ENCODE measurements at places on chromosomes 1 and 21. TPM values are rescaled to one million over a fixed set of nuclear protein-coding genes. Genes with fewer than 3 reads are reported as not detected.

MATN1 gene
- total RNA-seq, result 0.25 TPM

NBPF3 gene
- total RNA-seq, result 18.2 TPM

SUCO gene
- total RNA-seq, result 44.2 TPM

GUCA2A gene
- not detected for total RNA-seq

KCNJ15 gene
- not detected for total RNA-seq

CFHR4 gene
- not detected for total RNA-seq

LRRC8B gene
- 2.5 TPM for total RNA-seq

RAB7B gene
- total RNA-seq, result 7.4 TPM

CELA2B gene
- not detected for total RNA-seq

HORMAD1 gene
- not detected for total RNA-seq

MYOG gene
- not detected for total RNA-seq

FCRL5 gene
- not detected for total RNA-seq

FCRLB gene
- total RNA-seq, result 3.0 TPM

OR2T35 gene
- total RNA-seq, result not detected

MIXL1 gene
- not detected for total RNA-seq

TCHH gene
- total RNA-seq, result 0.09 TPM

FCGR2B gene
- total RNA-seq, result not detected

FAM229A gene
- 1.6 TPM for total RNA-seq

RAP1GAP gene
- total RNA-seq, result 0.09 TPM

GJA8 gene
- total RNA-seq, result not detected

LINGO4 gene
- not detected for total RNA-seq

UBE2J2 gene
- 19.9 TPM for total RNA-seq

ASPM gene
- 52.4 TPM for total RNA-seq

FCRL2 gene
- not detected for total RNA-seq

FCRL1 gene
- not detected for total RNA-seq

ATG4C gene
- 25.3 TPM for total RNA-seq

TNFRSF25 gene
- 2.0 TPM for total RNA-seq

TRIM63 gene
- 1.5 TPM for total RNA-seq

DESI2 gene
- 54.7 TPM for total RNA-seq

MYBPH gene
- 0.08 TPM for total RNA-seq

OR2T11 gene
- total RNA-seq, result not detected

FOXO6 gene
- not detected for total RNA-seq

KMO gene
- total RNA-seq, result not detected

TATDN3 gene
- total RNA-seq, result 9.2 TPM

ETV3 gene
- 10.9 TPM for total RNA-seq

BRDT gene
- not detected for total RNA-seq

ANKRD34A gene
- 0.99 TPM for total RNA-seq

AUNIP gene
- 4.8 TPM for total RNA-seq

SYCP1 gene
- total RNA-seq, result not detected

RNF207 gene
- 7.8 TPM for total RNA-seq

EDARADD gene
- total RNA-seq, result not detected

ELAPOR1 gene
- total RNA-seq, result 0.45 TPM

KRTAP21-1 gene
- not detected for total RNA-seq

CSMD2 gene
- 0.82 TPM for total RNA-seq

ADORA3 gene
- total RNA-seq, result not detected

OR2L13 gene
- not detected for total RNA-seq

SLC16A4 gene
- 36.8 TPM for total RNA-seq

CYP4B1 gene
- total RNA-seq, result not detected

CATSPER4 gene
- total RNA-seq, result not detected

IQCC gene
- 0.41 TPM for total RNA-seq

MFAP2 gene
- total RNA-seq, result 47.7 TPM
